ENCODE measurements at places on chromosomes 7 and 10.

DNA sequence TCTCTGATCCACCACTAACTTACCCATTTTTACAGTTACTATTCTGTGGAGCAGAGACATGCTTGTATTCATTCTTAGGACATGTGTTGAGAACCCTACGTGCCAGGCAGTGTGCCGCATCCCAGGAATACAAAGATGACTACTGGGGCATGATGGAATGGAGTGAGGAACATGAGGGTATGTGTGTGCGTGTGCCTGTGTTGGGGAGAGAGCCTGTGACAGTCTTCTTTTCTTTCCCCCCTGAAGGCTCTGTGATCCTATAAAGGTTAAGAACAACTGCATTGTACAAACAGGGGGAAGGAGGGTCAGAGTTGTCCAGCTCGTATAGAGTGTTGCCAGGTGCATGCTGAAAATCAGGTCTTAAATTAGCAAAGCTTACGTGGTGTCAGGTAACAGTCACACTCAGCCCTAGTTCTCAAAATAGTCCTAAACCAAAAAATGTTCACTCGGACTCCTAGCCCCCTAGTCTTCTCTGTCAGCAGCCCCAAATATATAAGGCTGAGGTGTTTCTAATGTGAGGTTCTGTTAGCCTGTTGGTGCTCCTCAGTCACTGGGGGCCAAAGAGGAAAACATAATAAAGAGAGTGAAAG lies 161.9 kb downstream of the CELF2 start:
- no peak overlapping the region for H3K4me3 ChIP-seq
- DNase-seq: no peak
- H3K36me3 ChIP-seq: no peaks in the 10 kb centered on the region
- H3K4me1 ChIP-seq: no peaks in the 10 kb centered on the region

GRCh38 chr10:84511106-84511505 lies 182.7 kb downstream of the CCSER2 start:
- no peaks in the 10 kb centered on the region for H3K27me3 ChIP-seq
- H3K4me3 ChIP-seq: no peak overlapping the region
- no peak overlapping the region for H3K27ac ChIP-seq

DNA sequence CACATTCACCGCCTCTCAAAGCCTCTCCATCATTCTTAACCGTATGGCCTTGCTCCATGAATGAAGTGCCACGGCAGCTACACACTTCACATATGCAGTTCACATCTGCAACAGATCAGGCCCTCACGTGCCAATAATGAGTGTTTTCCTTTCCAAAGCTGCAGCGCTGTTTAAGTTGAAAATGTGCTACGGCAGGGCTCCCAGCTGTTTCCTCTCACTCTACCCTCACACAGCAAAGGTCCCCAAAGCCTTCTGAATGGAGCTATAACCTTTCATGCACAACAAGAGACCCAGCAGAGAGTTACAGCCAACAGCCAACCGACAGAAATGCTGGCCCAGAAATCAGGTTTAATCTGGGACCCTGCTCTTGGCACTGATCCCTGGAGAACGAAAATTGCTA lies 236.1 kb downstream of the ELMO1 start:
- DNase-seq: no peak
- peaks cover 66% of the 10 kb centered on the region for H3K27me3 ChIP-seq
- H3K27ac ChIP-seq: no peak overlapping the region
- H3K36me3 ChIP-seq: no peaks in the 10 kb centered on the region
- no peak overlapping the region for H3K4me3 ChIP-seq
- no peaks in the 10 kb centered on the region for H3K4me1 ChIP-seq

DNA sequence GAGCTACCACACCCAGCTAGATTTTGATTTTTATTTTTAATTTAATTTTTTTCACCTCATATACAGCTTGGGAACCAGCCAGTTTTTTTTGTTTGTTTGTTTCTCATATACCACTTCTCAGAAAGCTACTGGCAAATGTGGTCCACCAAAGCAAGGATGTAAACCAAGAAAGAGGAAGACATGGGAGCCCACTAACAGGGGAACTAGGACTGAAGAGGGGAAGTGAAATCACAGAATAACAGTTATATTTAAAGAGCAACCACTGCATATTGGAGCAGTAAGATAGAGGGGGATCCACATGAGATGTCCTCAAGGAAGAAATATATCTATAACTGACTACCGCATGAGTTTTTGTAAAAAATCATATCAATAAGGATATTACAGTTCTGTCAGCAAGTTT lies 10.5 kb downstream of the CPVL start:
- peaks cover 34% of the 10 kb centered on the region for H3K4me1 ChIP-seq
- H3K4me3 ChIP-seq: no peak overlapping the region
- no peak overlapping the region for H3K27ac ChIP-seq
- no peaks in the 10 kb centered on the region for H3K27me3 ChIP-seq

DNA sequence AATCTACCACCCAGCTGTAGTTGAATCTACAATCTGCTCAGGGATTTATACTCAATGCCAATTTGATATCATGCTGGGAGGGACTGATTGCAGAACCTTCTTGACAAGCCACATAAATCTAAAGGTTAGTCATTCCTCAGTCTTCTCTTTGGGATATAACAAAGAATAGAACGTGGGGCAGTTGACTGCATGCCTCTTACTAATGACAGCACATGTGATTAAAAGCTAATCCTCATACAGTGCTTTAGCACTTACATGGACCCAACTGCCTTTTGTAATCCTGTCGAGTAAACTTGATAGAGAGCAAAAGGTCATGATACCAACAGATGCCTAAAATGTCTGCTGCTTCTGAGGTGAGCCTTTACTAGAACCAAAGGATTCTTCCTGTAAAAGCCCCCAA lies 12.3 kb downstream of the KLHL7 start:
- no peaks in the 10 kb centered on the region for H3K36me3 ChIP-seq
- H3K27me3 ChIP-seq: no peaks in the 10 kb centered on the region
- H3K4me1 ChIP-seq: no peaks in the 10 kb centered on the region
- DNase-seq: no peak

DNA sequence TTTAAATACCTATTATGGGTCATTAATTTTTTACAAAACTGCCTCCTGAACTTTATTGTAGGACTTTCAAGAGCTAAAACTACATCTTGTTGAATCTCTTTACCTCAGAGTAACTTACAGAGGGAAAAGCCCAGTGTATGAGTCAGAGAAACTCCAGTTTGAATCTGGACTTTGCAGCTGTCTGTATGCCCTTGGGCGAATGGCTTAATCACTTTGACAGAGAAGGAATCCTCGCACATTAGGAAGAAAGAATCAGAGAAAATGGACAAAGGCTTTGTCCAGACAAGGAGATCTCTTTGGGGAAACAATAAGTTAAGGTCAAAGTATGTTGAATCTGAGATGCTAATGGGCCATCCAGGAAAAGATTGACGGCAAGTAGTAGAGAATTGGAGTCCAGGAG lies 484.2 kb upstream of the CELF2 start:
- no peak overlapping the region for H3K4me3 ChIP-seq
- H3K4me1 ChIP-seq: no peaks in the 10 kb centered on the region
- no peaks in the 10 kb centered on the region for H3K36me3 ChIP-seq
- H3K27ac ChIP-seq: no peak overlapping the region
- no peaks in the 10 kb centered on the region for H3K27me3 ChIP-seq

- H3K4me3 ChIP-seq: no peak overlapping the region
- no peaks in the 10 kb centered on the region for H3K36me3 ChIP-seq
- no peaks in the 10 kb centered on the region for H3K27me3 ChIP-seq
- DNase-seq: no peak
- peaks cover 26% of the 10 kb centered on the region for H3K4me1 ChIP-seq
Observed at GRCh38 chr10:87603196-87603595, 56.5 kb upstream of the PAPSS2 start.

Data from Calu3 (cell line).